ENCODE measurements at places on chromosomes 13 and 19. TPM values are rescaled to one million over a fixed set of nuclear protein-coding genes. Genes with fewer than 3 reads are reported as not detected.

Gene CEACAM6
- not detected for total RNA-seq

Gene ITGBL1
- total RNA-seq = not detected

Gene CYSLTR2
- 3.3 TPM for total RNA-seq

Gene RASIP1
- total RNA-seq = 0.42 TPM

GRCh38 chr19:3698974-3699740 is 1.1 kb downstream of the PIP5K1C start:
- peak; percentile 44 for DNase-seq

- DNase-seq = peak; percentile 79
Observed at GRCh38 chr19:41872775-41873647, 4.1 kb upstream of the CD79A start.

GRCh38 chr19:45403781-45404556 is 900 bp downstream of the PPP1R13L start:
- peak; percentile 89 for DNase-seq

- DNase-seq = no peak
Observed at GRCh38 chr19:5498830-5499550, 43.8 kb downstream of the ZNRF4 start.

DNA sequence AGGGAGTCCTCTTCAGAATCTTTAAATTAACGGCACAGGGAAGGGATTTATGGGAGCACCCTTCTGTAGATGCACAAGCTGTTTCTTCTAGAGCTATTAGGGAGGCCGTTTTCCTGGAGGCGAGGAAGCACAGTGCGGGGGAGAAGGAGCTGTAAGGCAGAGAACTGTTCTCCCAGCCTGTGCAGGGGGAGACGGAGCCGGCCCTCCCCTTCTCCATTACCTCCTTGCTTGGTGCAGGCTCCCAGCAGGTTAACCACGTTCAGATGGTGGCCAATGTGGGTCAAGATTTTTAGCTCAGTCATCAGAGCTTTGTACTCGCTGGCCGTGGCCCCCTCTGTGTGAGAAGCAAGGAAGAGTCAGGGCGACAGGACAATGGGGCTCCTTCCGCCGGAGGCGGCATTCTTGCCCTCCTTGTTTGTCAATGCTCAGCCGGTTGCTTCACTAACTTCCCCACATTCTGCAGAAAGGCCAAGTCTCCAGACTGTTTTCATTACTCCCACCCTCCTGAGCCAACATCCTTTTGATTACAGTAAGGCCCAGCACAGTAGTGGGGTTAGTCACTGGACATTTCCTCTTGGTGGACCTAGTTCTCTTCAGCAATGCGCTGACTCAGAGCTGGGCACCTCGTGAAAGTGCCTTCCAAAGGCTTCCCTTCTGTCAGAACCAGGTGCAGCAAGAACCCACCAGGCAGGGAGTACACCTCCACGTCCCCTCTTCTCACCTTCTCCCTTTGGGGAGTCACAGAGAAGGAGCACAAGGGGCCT is 165.4 kb downstream of the FLT1 start:
- DNase-seq = no peak

- DNase-seq = no peak
Observed at GRCh38 chr19:31319465-31319864, 29.8 kb downstream of the TSHZ3 start.

GRCh38 chr13:109158383-109158782 is 529.0 kb downstream of the MYO16 start:
- no peak for DNase-seq

GRCh38 chr19:51203916-51204315 is 21.0 kb upstream of the CD33 start:
- DNase-seq = no peak
